ENCODE measurements at places on chromosomes 2 and 18.

- DNase-seq: no peak
These were observed 232.2 kb downstream of the THSD7B start for GRCh38 chr2:136997557-136997956.

DNA sequence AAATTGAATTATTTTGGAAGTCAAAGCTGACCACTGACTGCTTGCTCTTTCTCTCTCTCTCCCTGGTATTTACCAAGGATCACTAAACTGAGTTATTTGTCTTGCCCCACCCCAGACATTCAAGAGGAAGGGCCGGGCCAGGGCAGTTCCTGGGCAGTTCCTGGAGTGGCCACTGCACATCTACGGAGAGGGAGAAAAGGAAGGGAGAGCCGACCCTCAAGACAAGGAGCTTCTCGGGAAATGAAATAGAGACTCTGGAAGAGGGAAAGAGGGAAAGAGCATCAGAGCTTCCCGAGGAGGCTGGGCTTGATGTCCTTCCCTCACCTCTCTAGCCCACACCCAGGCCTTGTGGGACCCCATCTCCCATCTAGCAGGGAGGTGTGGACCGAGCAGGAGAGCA, 83.1 kb downstream of the SEPTIN10 start:
- DNase-seq: no peak

DNA sequence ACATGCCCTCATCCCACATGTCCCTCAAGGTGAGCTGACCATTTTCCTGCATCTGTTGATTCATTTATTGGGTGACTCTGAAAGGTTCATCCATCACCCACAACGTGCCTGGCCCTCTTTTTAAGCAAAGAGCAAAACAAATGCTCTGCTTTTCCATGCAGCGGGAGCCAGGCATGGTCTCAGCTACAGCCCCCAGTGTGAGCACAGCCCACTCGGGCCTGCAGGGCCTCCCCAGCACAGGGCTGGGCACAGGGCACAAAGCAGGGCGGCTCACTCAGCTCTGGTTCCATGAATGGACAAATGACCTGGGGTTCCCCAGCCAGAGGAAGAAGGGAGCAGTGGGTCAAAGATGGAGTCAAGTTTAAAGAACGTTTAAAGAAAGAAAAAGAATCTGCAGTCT, 24.1 kb upstream of the OTOS start:
- no peak for DNase-seq

GRCh38 chr2:226631671-226632070, 167.9 kb downstream of the IRS1 start:
- DNase-seq: no peak

- no peak for DNase-seq
These were observed 146.3 kb downstream of the TDRD15 start for GRCh38 chr2:21270083-21270491.

DNA sequence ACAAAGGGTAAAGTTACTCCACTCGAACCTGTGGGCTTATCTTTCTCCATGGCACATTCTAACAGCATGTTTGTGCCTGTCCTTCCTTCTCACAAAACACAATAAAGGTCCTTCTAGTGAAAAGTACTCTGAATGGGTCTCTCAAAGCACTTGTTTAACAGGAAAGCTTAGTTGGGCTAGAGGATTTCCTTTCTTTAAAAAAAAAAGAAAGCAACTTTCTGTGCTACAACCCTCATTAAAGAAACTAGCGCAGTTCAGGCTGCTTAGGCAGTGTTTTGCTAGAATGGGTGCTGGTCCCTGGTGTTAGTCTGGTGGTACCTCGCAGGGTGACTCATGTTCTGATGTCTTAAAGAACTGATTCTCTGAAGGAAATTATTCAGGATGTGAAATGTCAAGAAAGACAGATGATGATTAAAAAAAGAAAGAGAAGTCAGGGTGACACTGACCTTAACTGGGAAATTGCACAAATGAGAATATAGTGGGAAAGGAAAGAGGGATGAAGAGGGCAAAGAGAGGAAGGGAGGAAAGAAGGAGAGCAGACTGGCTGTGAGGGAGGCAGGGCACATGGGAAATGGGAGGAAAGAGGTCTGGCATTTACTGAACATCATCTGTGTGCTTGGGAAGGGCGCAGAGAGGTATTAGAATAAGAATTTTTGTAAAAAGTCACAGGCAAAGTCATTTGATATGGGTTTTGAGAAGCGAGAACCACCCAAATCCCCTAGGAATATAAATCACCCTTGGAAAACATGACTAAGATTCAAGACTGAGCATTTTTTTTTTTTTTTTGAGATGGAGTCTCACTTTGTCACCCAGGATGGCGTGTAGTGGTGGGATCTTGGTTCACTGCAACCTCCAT, 74.9 kb downstream of the ATP8B1 start:
- no peak for DNase-seq

DNA sequence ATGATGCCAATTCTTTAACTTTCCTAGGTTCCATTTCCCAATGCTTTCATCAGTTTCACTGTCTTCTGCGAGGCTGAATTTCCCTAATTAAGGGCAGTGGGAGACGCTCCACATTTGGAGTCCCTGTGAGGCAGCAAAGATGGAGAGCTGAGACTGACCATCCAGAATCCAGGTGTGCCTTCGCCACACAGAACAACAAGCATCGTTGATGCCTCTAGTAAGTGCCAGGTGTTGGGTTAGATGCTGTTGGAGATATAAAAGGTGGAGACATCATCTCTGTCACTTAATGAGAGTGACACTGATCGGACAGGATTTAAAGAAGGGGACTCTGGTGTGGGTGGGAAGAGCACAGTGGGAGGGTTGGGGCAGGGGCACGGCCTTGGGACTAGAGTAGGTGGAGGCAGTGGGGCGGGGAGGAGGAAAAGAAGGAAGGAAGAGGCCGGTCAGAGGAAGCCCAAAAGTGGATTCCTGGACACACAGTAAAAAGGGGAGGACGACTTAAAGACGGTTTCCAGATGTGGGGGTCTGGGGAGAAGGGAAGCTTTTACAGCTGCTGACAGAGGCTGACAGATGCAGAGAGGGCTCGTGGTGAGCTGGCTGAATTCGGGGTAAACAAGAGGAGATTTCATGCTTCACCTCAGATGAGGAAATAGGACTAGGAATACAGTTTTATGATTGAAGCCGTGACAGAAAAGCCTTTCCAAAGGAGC, 113.0 kb downstream of the BCL2 start:
- DNase-seq: no peak

- DNase-seq: no peak
These were observed 88.6 kb downstream of the FAM168B start for GRCh38 chr2:131004446-131005209.

Data from iPS DF 19.7 (cell line).